M059J (cell line): ENCODE measurements at places on chromosomes 16 and 17. TPM values are rescaled to one million over a fixed set of nuclear protein-coding genes. Genes with fewer than 3 reads are reported as not detected.

Gene C1QTNF8
- not detected in 2 replicates for total RNA-seq

GRCh38 chr17:44386182-44386525 lies 3.3 kb downstream of the ITGA2B start:
- DNase-seq, result no peak

- no peak for DNase-seq
Measured at GRCh38 chr17:78450696-78451345, 72.4 kb downstream of the PGS1 start.

GRCh38 chr17:70581459-70581858 lies 412.1 kb downstream of the KCNJ2 start:
- DNase-seq, result no peak

GRCh38 chr17:62859146-62859545 lies 51.0 kb upstream of the MARCHF10 start:
- no peak for DNase-seq

GRCh38 chr17:1985093-1985492 lies 40.0 kb downstream of the RTN4RL1 start:
- no peak for DNase-seq

Gene MT4
- not detected in 2 replicates for total RNA-seq

DNA sequence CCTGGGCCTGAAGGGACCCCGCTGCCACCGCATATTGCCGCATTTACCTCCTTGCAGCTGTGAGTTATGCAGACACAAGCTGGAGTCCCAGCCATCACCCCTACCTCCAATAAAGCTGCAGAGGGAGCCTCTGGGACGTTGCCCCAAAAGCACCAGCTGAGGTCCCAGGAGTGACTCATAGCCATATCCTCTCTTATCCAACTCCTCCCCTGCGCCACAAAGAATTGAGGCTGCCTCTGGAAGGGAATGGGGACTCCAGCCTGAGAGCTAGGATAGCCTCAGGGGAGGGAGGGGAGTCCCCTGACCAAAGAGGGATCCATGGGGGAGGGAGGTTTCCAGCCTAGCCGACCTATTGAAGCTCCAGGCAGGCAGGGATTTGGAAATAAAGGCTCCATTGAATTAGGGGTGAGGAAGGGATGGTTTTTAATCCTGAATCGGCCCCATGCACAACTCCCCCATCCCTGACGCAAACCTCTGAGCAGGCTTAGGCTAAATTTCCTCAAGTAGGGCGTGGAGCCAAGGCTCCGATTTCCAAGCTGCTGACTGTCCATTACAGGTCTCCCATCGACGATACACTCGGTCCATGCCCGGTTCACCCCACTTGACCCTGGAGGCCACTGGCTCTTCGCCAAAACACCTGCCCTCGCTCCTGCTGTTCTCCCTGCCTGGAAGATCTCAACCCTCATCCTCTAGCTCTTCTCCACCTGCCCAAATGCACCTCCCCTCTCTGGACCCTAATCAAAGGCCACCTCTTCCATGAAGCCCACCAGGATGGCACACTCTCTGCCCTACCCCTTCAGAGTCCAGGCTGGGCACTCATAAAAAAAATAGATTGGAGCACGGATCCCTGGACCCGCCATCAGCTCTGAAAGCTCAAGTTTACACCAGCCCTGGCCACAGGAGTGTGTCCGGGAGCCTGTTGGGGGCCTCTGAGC lies 27.5 kb downstream of the PIMREG start:
- DNase-seq, result peak; percentile 96

Gene MYH3
- under 0.01 and 0.30 TPM in 2 replicates for total RNA-seq

DNA sequence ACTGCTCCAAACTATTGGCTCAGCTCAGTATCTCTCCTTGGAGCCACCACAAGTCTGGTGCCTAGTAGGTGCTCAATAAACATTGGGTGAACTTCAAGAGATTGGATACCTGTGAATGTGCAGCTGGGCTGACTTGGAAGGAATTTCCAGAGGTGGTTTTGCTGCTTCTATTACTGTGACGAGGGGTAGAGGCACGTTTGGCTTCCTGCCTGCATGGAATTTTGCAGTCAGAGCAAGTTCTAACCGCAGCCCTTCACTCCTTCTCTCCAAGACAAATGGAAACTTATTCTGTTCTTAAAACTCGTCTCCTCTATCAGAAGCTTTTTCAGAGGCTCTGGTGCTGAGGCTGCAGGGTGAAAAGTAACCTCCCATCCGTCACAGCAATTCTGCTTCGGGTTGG lies 342.5 kb downstream of the CPPED1 start:
- DNase-seq, result no peak

GRCh38 chr16:9139965-9140364 lies 48.5 kb downstream of the HAPSTR1 start:
- peak; percentile 55 for DNase-seq

Gene KCNG4
- total RNA-seq, result not detected in 2 replicates

DNA sequence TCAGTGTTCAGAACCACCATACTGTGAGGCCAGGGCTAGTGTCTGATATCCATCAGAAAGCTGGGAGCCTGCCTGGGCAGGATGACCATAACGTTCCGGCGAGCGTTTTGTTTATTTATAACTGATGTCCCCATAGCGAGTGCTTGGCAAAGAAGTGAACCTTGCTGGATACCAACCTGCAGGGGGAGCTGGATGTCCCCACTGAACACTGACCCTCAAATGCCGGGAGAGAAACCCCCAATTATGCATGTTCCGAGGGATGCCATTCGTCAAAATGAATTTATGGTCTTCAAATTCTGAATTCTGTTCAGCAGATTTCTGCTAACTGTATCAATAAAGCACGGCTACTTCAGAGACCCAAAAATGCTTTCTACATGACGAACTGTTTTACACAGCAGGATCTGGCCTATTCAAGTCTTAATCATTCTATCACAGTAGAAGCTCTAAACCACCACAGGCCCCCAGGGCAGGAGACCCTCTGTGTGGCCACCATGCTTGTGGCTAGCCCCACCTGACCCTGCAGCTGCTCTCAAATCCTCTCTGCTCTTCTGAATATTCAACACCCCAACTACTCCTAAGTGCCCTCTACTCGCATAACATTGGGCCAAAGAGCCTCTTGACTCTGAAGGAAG lies 15.2 kb downstream of the MED24 start:
- DNase-seq, result peak; percentile 78

Gene TMEM220
- 0.32 TPM in 1 of 2 replicates, not detected in the other for total RNA-seq

DNA sequence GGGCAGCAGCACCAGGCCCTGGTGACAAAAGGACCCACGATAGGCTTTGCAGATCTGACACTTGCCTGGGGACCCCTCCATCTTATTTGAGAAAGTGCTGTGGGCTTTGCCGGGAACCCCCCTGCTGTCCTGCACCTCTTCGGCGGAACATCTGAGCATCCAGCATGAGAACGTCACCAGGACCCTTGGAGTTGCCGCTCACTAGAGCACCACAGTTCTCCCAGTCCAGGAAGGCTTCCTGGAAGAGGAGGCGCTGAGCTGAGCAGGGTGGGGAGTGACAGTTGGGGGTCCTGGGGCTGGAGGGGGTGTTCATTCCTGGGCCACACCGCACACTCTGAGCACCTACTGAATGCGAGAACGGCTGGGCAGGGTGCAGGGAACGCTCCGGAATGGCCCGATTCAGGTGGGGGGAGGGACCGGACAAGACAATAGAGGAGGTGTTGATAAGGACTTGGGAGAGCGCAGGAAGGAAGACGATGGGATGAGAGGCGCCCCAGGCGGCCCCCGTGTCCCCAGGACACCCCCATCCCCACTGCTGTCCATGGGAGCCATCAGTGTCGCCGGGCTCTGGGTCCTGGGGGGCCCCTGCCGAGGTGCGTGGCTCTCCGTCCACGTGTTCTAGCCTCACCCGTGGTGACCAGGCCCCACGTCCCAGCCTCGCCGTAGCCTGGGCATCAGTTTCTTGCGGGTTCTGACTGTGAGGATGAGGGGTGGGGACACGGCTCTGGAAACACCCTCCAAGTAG lies 24.8 kb upstream of the CACNA1H start:
- no peak for DNase-seq

DNA sequence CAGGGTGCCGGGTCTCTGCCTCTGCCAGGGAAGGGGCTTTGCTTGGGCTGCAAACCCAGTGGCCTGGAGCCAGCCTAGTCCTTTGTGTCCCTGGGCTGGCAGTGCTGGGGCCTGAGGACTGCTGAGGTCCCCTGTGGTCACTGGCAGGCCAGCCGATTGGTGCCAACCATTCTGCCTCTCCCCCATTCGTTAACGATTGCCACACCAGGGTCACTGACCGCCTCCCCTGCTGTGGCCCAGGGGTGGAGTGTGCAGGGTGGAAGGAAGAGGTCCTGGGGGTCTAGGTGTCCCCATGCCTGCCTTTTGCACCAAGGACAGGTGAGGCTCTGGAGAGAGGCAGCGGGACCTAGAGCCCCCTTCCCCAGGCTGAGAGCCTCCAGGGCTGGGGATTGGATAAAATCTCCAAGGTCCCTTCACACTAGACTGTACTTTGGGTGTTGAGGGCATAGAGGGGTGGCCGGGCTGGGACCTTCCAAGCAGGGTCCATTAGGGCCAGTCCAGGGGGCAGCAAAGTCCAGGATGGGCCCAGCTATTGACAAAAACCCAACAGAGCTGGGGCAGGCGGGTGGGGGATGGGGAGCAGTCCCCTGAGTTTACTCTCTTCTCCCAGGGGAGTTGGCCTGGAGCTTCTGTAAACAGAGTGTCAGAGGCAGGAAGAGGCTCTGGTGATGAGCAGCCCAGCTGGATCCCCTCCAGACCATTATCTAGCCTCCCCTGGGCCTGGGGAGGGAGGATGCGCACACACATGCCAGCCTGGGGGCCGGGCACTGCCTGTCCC lies 1.1 kb downstream of the VASN start:
- peak; percentile 83 for DNase-seq

Gene KCNJ18
- total RNA-seq, result not detected in 2 replicates

DNA sequence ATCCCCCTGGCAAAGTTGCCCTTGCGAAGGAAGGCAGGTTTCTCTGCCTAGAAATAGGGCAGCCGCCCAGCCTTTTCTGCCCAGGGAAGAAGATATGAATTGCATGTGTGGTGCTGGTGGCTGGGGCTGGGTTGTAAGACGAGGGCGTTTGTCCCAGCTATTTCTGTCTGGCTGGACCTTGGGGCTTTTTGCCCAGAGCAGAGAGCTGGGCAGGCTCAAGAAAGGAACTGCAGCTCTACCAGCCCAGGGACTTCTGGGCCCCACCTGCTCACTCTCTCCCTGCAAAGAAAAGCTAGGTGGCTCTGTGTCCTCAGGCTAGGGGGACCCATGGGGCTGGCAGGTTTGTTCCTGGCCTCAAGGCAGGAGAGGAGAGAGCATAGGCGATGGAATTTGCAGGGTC lies 586 bp downstream of the CACNG1 start:
- no peak for DNase-seq

Gene C17orf67
- 0.32 TPM in 1 of 2 replicates, not detected in the other for total RNA-seq

GRCh38 chr16:64590513-64590912 lies 531.4 kb downstream of the CDH11 start:
- DNase-seq, result no peak

DNA sequence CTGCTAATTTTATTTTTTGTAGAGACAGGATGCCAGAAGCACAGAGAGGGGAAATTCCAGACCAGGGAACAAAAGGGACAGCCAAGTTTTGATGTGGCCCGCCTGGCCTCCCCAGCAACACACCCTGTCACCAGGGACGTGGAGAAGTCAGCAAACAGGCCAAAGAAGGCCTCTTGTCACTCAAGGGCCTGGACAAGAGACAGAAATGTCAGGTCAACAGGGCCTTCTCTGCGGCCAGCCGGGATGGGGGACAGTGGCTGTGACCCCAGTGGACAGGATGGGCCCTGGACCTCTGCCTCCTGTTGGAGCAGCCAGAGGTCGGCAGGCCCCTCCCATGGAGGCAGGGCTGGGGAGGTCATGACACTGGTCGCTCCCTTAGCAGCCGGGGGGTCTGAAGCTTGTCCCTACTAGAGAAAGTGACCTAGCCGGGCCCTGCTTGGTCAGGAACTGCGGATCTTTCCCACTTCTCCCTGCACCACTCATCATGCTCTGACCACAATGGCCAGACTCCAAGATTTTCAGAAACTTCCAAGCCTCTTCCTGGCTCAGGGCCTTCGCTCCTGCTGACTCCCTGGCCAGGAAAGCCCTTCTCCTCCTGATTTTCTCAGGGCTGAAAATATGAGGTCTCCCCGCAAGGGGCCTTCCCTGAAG lies 9.2 kb upstream of the TVP23A start:
- peak; percentile 92 for DNase-seq

GRCh38 chr17:7550344-7550743 lies 1.5 kb downstream of the TNFSF12 start:
- DNase-seq, result no peak

Gene OSGIN1
- 3.6 and 4.0 TPM in 2 replicates for total RNA-seq

Gene PRDM7
- not detected in 2 replicates for total RNA-seq

Gene CX3CL1
- 0.81 and 1.0 TPM in 2 replicates for total RNA-seq

- DNase-seq, result no peak
Measured at GRCh38 chr16:81816793-81817210, 37.7 kb downstream of the PLCG2 start.

Gene TMEM88
- 0.49 TPM in 1 of 2 replicates, not detected in the other for total RNA-seq

DNA sequence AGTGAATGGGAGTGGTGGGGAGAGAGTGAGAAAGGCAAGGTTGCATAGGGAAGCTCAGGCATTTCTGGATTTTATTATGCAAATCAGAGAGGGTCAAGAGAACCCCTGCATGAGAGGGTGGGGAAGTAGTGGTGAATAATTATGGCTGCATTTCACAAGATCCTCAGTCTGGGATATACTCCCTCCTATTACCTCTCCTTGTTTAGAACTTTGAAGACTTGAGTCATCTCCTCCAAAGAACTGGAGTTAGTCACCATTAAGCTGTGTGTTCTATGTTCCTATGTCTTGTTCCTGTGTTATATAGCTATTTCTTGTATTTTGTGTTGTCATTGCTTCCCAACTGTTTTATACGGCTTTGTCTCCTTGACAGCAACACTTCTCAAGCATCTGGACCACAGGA lies 18.4 kb downstream of the SOX9 start:
- peak; percentile 69 for DNase-seq

DNA sequence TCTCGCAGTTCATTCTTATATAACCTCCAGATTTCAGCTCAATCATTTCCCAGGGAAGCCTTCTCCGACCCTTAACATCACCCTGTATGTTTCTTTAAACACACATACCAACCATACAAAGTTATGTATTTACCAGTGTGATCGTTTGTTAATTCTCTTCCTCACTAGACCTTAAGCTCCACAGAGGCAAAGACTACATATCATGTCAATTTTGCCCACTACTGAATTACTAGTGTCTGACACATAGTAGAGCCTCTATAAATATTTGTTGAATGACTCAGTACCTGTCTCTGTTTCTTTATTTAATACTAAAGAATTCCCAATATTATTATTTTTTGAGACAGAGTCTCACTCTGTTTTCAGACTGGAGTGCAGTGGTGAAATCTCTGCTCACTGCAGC lies 137.2 kb downstream of the SHISA9 start:
- peak; percentile 13 for DNase-seq

DNA sequence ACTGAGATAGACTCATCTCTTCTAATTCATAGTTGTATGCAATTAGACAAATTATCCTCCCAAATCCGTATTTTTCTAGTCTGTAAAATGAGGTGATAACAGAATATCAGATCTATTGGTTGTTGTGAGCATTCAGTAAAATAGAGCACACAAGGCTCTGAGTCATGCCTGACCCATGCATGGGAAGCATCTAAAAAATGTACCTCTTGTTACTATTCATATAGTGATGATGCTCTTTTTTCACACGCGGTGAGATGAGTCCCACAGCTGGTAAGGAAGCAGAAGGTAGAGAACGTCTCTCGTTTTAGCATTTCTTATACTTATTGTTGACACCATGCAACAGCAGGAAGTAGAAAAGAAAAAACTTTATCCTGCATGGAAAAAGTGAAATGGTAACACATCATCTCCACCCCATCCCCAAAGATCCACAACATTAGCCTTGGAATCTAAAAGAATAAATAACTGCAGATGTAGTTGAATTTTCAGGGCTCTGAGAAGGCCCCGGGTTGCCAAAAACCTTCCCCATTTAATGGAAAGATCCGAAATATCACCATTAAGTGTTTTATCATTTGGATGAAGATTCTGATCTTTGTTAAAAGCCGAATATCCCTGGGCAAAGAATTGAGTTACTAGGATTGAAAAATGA lies 215.6 kb downstream of the TMEM114 start:
- DNase-seq, result peak; percentile 12
